ENCODE measurements at places on chromosomes 13 and 19.

DNA sequence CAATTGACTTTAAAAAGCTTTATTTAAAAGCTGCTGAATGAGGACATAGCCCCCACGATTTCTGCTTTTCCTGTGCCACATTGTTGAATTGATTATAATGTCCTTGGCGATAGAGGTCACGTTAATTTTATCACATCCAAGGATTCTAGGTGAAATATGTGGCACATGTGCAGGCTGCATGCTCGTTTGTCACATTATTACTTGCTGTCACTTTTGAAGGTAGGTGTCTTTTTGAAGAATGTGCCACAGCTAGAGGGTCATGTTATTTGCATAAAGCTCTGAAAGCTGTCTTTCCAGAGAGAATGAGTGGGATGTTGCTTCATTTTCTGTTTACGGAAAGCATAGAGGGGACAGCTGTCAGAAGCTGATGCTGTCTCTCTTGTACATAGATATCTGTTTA, 927.6 kb upstream of the ATXN8OS start:
- no peak for DNase-seq

DNA sequence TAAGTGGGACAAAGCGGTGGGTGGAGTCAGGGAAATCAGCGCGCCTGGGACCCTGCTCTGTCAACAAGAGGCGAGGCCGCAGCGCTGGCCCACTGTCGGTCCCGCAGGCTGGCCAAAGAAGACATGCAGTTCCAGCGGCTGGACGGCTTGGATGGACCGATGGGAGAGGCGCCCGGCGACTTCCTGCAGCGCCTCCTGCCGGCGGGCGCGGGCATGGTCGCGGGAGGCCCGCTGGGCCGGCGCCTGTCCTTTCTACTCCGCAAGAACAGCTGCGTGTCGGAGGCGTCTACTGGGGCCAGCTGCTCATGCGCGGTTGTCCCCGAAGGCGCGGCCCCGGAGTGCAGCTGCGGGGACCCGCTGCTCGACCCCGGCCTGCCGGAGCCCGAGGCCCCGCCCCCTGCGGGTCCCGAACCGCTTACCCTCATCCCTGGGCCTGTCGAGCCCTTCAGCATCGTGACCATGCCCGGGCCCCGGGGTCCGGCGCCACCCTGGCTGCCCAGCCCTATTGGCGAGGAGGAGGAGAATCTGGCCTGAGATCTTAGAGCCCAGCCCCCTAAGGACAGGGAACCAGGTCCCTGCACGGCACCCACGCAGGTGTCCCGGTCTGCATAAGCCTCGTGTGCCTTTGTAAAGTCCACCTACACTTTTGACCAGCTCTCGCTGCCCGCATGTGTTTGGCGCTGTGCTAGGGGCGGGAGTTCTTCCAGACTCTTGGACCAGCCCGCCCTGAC, 6.1 kb downstream of the BEST2 start:
- DNase-seq = peak; percentile 53

DNA sequence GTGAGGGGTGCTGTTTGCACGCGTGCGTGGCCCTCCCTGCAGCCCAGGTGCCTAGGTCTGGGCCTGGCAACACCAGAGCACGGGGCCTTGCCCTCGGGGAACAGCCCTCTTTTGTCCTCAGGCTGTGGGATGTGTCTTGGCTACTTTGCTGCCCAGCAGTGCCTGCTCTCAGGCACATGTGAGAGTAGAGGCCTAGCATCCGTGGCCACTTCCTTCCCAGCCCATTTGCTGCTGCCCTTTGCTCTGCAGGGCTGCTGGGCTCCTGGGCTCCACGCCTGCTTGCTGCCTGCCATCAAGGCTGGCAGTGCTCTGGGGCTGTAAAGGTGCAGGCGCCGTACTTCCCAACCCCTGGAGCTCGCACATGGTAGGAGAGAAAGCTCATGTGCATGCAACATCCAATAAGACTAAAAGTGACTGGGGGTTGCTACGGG, 46.6 kb downstream of the CAPN12 start:
- no peak for DNase-seq

DNA sequence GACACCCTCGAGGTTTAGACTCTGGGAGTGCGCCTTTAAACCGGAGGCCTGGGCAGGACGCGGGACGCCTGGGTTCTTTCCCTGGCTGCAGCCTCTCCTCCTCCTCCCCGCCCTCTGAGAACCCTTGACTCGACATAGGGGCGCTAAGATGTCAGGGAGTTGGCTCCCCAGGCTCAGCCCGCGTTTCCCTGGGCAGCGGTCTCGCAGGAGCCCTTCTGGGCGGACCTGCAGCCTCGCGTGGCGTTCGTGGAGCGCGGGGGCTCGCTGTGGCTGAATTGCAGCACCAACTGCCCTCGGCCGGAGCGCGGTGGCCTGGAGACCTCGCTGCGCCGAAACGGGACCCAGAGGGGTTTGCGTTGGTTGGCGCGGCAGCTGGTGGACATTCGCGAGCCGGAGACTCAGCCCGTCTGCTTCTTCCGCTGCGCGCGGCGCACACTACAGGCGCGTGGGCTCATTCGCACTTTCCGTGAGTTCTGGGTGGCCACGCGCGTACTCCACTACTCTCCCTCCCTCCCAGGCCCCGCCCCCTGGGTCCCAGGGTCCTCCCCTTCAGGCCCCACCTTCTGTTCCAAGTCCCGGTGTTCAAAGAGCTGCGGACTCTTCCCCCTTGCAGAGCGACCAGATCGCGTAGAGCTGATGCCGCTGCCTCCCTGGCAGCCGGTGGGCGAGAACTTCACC, 1.3 kb downstream of the ICAM5 start:
- DNase-seq = no peak

DNA sequence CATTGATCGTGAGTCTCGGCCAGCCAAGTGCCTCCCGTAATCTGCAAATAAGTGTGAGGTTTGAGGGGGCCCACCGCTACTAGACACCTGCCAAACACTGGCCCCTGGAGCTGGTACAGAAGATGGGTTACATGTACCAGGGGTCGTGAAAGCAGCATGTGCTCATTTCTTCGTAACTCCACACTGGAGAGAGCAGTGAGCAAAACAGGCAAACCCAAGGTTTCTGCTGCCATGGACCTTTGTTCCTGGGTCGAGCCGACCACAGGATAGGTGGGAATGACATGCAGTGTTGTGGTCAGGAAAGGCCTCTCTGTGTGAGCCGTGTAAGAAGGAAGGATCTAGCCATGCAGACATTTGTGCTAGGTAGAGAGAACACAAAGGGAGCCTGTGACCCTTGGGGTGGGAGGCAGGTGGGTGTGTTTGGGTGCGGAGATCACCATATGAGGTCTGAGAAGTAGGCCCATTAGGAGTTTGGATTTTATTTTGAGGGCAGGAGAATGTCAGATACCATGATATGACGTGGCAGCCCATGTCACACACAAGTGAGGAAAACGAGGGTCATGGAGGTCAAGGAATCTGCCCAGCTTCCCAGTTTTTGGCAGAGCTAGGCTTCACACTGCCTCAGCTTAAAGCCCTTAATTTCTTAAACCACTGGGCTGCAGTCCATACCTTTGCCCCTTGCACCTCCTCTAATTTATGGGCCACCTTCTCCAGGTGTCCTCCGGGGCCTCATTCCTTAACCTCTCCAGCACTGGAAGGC, 919 bp downstream of the GTF3A start:
- no peak for DNase-seq

DNA sequence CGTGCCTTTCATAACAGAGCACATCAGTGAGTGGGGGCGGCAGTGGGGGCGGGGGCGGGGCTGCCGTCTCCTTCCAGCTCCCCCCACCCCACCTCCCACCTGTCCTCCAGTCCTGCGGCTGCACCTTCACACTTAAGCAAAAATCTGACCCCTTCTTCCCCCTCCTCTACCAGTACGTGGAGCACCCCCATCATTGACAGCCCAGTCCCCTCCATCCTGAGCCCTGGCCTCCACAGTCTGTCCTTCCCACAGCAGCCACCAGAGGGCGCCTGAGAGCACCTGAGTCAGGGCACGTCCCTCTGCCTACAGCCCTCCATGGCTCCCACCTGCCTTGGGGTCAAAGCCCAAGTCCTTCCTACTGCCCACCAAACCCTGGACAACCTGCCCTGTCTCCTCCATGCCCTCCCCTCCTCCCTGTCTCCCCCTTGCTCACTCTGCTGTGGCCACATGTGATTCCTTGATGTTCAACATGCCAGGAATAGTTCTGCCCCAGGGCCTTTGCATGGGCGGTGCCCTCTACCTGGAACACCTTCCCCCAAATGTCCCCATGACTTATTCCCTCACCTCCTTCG, 4.0 kb downstream of the EBI3 start:
- no peak for DNase-seq

DNA sequence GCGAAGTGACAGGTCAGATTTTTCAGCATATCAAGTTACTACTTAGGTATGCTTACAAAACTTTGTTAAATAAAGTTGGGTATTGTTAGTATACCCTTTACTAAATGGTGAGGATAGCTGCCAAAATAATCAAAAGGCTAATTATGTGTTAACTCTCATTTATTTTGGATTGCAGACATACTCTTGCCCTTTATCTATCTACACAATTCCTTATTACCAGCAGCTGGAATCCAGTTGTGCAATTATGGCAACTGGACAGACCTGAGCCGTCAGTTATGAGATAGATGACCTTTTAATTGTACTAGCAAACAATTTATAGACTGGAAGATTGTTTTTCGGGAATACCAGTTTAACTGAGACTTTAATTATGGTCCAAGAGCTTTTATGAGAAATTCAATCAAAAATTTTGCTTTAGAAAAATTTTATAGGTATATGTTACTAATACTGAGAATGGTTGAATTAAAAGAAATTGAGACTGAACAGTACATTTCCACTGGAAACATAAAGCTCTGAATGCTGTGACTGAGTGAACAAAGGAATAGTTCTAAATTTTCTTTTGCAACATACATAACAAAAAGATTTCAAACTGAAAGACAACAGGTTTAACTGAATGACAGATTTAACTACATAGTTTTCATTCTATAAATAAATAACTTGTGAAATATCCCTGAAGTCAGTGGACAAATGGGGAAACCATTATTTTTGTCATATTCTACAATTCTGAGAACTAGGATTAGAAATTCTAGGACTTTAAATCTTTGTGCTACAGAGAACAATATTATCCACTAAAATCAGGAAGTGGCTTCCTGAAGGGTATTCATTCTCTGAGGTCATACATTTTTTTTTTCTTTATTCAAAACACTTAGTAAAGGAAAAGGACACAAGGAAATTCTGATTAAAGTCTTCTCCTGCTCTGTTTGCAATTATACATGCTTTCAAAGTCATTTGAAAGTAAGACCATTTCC, 97.4 kb downstream of the ZC3H13 start:
- no peak for DNase-seq

DNA sequence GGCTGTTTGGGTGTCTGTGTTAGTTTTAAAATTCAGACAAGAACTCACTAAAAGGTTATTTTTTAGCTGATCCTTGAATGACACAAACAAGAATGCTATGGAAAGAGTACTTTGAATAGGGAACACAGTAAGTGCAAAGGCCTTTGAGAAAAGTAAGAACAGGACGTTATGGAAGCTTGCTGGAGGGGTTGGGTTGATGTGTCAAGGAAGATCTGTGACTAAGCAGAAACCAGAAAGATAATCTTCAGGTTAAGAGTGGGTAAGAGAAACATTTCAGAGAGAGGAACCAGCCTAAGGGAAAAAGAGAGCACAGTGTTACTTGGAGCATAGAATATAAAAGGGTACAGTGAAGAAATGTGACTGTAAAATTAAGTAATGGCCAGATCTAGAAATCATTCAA, 41.2 kb upstream of the TRPC4 start:
- no peak for DNase-seq

- DNase-seq = no peak
Observed at GRCh38 chr19:45938733-45939319, 24.2 kb upstream of the NANOS2 start.

GRCh38 chr13:100922599-100922998, 248.0 kb upstream of the TMTC4 start:
- no peak for DNase-seq

All from GM04504 (cell line).